ENCODE measurements at places on chromosomes 5 and 9.

DNA sequence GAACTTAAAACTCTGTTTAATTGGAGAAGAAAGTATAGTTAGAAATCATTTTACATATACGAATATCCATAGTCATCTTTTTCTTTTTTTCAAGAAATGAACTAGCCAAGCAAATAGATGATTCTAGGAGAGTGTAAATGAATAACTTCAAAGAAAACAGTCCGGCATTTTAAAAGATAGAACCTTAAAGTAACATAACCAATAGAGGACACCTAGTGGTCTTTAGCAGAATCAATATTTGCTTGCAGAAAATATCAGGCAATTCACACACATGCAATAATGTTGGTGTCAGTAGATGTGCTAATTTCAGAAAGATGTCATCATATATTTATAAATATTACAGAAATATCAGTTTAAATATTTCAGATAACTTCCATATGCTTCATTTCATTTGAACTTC lies 57.1 kb downstream of the HCN1 start:
- DNase-seq = no peak

DNA sequence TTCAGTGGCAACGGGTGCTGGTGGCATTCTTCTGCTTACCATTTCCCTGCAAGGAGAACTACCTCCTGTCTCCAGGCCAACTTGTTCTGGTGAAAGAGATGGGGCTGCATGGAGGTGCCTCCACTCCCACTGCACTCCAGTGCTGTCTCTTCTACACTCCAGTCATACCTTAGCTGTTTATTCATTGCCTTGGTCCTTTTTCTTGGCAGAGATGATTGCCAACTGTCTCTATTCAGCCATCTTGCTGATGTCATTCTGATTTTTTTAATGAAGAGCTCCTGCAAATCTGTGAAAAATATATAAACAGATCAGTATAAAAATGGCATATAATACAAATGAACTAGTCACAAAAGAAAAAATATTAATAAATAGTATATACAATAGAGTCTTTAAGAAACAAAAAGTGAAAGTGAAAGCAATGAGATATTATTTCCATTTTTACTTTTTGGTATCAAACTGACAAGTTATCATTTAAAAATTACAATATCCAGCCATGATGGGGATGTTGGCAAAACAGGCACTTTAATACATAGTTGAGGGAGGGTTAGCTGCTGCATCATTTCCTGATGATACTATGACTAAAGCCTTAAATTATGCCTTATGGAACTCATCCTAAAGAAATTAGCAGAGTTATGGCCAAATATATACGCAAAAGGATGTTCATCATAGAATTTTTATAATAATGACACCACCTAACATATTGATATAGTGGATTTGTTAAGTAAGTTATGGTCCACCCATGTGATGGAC lies 109.4 kb downstream of the CARTPT start:
- no peak for DNase-seq

- DNase-seq = no peak
Observed at GRCh38 chr9:2704504-2704903, 12.8 kb upstream of the KCNV2 start.

DNA sequence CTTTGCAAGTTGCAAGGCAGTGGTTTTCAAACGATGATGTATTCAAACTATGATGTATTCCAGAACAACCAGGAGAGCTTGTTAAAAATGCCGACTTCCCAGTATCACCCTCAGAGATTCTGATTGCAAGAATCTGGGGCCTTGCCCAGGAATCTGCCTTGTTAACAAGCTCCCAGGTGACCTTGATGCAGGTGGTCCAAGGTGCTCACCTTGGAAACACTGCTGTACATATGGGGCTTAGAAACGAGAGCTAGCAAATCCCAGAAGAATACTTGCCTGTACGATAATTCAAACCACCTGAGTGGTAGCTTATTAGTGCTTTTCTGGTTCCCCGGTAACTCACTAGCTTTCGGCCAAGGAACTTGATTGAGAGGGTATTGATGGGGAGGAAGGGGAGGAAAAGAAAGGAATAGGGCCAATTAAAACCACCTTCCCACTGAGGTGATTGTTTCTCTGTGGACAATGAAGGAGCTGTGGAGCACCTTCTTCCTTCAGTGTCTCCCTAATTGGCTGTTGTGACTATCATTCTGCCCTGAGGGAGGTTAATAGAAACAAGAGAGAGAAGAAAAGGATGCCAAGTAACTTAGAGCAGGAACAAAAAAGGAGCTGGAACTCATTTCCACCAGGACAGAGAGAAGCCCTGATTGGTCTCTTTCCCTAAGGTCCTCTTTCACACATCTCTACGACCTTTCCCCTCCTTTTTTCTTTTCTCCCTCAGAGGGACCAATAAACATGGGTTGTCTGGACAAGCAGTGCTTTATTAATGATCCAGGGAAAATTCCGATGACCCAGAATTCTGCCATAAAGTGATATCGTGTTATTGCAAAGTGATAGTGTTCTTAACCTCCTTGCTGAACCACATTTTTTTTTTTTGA lies 218.8 kb downstream of the TMEM167A start:
- no peak for DNase-seq

GRCh38 chr5:3606121-3606831 lies 10.6 kb downstream of the IRX1 start:
- no peak for DNase-seq

DNA sequence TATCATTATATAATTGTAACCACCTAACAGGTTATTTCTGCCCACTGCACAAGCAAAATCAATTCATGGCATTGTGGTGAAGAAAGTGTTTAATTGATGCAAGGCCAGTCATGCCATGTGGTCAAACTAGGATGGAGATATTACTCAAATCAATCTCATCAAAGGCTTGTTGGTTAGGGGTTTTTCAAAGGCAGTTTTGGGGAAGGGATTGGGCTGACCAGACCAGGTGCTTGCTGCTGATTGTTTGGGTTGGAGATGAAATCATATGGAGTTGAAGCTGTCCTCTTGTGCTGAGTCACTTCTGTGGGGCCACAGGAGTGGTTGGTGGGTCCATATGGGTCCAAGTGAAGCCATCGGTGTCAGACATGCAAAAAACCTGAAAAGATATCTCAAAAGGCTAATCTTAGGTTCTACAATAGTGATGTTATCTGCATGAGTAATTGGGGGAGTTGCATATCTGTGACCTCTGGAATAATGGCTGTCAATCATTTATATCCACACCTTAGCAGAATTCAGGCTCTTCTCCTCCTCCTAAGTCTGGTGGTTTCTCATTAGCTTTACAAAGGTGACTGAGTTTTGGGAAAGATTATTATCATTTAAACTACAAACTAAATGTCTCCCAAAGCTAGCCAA lies 44.9 kb downstream of the HMGCS1 start:
- no peak for DNase-seq

Measured in stimulated activated CD4-positive, alpha-beta T cell treated with anti-CD3 and anti-CD28 coated beads, Interleukin-15, amount 100 ng/mL, for 1 hour (primary cell).